ENCODE measurements at places on chromosomes 2 and 18.

DNA sequence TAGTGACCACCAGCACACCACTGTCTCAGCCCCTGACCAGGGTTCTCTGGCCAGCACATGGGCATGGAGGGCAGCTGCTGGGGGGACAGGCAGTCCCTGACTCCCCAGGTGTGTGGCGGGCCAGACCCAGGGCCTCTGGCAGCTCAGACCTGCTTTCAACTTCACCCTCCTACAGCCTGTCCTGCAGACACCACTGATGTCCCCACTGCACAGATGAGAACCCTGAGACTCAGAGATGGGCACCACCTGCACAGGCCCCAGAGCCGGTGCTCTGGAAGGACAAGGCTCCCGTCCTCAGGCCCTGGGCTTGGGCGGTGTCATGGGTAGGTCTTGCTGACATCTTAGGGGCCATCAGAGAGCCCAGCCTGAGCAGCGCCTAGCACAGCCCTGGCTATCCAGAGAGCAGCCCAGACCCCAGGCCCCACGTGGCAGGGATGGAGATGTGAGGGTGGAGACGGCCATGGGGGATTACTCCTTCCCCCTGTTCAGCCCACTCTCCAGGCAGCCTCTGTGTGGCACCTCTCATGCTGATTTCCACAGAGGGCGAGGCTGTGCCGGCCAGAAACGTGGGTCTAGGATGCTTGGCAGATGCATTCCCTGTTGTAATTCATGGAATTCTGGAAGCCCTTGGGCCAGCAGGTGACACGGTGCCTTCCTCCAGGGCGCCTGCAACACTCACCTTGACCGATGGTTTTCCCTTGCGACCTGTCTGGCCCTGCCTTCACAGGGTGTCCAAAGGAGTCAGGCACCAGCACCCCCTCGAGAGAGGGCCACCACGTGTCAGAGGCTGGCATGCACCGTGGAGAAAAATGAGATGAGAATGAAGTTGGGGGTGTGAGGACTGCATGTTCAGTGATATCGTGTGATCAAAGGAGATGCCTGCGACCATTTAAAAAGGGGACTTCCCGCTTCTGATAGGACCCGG, 61.2 kb upstream of the GLI2 start:
- DNase-seq, result no peak

DNA sequence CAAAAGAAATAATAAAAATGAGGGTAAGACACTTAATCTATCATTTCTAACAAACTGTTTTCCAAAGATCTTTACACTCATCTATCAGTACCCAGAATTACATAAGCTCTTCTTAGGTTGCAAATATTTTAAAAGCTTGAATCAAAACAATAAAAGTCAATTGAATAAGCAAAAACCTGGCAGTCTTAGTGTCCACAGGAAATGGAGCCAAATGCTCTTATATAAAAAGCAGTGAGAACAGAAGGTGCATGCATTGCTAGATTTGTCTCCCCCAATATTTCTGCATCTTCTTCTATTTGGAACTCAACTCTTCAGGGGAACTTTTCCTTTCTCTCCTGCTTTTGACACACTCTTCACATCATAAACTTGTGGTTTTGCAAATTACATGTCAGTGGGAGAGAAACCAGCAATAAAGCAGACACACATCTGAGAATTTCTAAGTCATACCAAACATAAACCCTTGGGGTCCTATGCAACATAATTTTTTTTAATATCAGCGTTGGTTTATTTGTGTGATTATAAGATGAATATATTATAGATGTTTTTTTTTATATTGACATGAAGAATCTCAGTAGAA, 343.9 kb upstream of the ACVR2A start:
- DNase-seq, result no peak

- DNase-seq, result no peak
These were observed 49.2 kb downstream of the BCL2L11 start for GRCh38 chr2:111169924-111170323.

GRCh38 chr2:127624320-127624755, 21.6 kb upstream of the GPR17 start:
- DNase-seq, result no peak

- no peak for DNase-seq
These were observed 230.8 kb upstream of the RAB6C start for GRCh38 chr2:129748653-129749052.

GRCh38 chr2:43642363-43642762, 5.3 kb downstream of the PLEKHH2 start:
- DNase-seq, result no peak

GRCh38 chr18:62324181-62324828, 805 bp upstream of the TNFRSF11A start:
- no peak for DNase-seq

DNA sequence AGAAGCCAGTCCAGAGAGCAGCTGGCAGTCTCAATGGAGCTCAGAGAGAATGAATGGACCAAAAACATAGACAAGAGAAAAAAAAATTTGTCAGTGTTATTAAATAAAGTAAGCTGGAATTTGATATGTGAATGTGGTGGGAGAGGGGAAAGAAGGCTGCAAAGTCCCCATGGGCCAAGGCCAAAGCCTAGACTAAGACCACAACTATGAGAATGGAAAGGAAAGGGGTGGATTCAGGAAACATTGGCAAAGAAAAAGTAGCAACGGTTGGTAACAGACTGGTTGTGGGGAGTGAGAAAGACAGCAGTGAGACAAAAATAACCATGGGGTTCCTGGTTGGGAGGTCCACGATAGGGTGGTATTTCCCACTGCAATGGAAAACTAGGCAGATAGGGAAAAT, 47.0 kb downstream of the ZEB2 start:
- no peak for DNase-seq

- no peak for DNase-seq
These were observed 5.0 kb downstream of the GYPC start for GRCh38 chr2:126660971-126661370.

GRCh38 chr2:30179536-30179935, 32.7 kb downstream of the YPEL5 start:
- DNase-seq, result no peak

- DNase-seq, result no peak
These were observed at the start of the genes ABCG5 and ABCG8 for GRCh38 chr2:43838560-43839267. Gene ABCG5 (minus strand): TSS chr2:43838839. CDS start chr2:43838679, 160 bp downstream. Gene ABCG8 (plus strand): TSS chr2:43838971. CDS start chr2:43839054, 83 bp downstream.

- no peak for DNase-seq
These were observed 891.8 kb downstream of the DSC3 start for GRCh38 chr18:30150586-30151250.

DNA sequence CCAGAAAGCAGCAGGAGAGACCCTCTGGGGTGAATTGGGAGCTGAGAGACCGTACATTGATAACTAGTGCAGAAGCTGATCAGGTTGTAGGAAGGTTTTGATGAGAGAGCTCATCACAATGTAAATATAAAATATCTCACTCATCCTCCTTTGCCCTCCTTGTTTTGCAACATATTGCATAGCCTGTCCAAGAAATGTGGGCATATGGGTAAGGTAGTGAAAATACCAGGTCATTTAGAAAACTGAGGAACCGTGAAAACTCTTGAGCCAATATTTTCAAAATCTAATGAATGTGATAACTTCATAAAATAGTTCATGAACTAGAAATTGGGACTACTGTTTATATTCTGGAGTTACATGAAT, 31.4 kb downstream of the C18orf54 start:
- DNase-seq, result no peak

DNA sequence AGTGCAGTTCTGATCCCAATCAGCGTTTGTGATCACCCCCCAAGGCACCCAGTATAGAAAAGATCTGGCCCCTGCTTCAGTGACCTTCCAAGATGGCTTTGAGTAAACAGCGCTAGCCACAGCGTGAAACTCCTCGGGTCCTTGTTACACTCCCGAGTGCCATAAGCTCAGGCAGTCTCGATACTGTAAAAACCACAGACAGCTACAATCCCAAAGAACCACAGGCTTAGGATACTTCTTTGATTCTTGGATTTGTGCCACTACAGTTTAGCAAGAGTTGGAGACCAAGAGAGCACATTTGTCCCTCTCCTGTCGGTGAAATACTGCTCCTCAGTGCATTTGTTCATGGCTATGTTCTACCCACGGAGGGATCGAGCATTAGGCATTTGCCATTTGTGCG, 352.5 kb upstream of the ZNF521 start:
- no peak for DNase-seq

- DNase-seq, result no peak
These were observed 71.5 kb downstream of the EDAR start for GRCh38 chr2:108917526-108917925.

GRCh38 chr2:65350651-65351056, 81.7 kb downstream of the SPRED2 start:
- DNase-seq, result no peak

GRCh38 chr2:55718165-55719008, 24.7 kb upstream of the PNPT1 start:
- DNase-seq, result peak; percentile 75

- DNase-seq, result no peak
These were observed 34.6 kb upstream of the RNF125 start for GRCh38 chr18:31983976-31984375.

DNA sequence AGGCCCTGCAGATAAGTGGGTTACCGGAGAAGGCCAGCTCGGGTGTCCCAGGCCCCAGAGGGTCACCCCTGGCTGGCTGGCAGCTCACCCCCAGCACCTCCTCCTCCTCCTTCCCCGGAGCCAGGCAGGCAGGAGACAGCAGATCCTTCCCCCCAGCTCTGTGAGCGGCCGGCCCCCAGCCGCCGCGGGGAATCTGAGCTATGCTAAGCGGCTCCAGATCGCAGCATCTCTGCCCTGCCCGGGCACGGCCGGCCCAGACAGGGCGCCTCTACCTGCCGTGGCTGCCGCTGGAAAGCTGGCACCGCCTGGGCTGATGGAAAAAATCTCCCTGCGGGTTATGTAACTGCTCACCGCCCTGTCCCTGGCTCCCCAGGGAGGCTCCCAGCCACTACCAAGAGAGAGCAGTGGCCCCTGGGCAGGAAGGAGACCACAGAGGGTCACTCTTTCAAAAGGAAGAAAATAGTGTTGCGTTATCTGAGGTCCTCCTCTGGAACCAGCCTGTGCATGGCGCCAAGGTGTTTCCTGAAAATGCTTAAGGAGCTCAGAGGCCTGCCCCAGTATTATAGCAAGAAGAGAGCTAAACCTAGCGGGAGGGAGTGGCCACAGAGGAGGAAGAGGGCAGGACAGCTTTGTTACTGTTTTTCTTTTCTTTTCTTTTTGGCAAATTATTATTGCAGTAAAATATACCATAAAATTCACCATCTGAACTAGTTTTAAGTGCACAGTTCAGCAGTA, 179.0 kb downstream of the SMAD7 start:
- DNase-seq, result no peak

GRCh38 chr18:75644871-75645270, 217.4 kb upstream of the SMIM21 start:
- no peak for DNase-seq

- peak; percentile 77 for DNase-seq
These were observed 19.8 kb downstream of the SLC4A1AP start for GRCh38 chr2:27683390-27684071.

DNA sequence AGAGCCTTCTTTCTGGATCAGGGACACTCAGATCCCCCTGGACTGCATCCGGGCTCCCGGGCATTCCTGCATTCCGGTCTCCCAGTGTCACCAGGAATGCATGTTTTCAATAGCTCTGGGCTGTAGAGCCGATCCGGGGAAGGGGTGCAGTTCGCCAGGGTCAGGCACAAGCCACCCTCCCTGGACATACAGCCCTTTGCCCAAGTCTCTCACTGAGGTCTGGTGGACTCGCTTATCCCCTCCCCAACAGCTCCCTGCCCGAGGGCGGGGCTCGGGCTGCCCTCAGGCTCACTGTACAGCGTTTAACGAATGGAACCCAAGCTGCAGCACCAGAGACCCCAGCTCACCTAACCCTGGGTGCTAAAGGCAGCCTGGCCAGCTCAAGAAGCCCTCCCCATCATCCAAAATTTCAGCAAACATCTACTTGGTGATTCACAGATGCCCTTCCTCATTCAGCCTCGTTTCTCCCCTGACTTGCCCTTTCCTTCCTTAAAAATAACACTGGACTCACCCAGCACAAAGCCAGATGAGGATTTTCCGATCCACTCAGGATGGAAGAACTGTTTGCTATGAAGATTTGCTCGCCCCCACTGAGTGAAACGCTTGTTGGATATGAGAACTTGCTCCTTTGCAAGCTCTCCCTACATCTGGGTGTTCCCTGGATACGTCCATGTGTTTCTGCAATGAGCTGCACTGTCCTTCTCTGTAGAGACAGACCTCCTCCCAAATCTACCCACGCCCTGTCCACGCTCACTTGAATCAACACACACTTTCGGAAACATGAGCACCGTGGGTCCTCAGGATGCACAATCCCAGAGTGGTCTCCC, 58.1 kb downstream of the PXDN start:
- DNase-seq, result no peak

DNA sequence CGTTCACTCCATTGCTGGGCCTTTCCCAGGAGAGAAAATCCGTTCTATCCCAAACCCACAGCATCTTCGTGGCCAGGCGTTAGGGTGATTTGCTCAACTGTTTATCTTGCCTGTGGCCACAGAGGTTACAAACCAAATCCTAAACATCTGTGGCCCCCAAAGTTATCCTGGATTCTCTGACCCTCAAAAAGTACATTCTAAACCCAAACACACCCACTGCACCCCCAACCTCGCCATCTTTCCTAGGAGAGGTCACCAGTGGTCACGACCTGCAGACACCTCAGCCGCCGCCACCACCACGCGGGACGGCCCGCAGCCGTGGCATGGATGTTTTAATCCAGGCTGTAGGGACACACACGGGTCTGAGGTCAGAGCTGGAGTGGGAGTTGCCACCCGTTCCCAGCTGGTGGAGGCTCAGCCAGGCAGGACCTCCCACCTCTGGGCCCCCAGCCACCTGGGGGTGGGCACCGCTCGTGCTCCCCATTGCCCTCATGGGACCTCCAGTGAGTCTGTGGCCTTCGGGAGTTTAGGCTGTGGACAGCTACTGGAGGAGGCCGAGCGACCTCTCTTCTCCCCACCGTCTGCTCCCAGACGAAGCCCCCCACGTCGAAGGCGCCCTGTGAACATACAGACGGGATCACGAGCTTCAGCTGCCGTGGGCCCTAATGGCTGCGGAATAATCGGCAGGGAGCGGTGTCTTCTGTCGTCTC, 72.0 kb downstream of the KCNG2 start:
- no peak for DNase-seq

GRCh38 chr2:84175340-84175739, 283.7 kb downstream of the SUCLG1 start:
- DNase-seq, result no peak

GRCh38 chr2:189088591-189089205, 90.9 kb downstream of the COL5A2 start:
- no peak for DNase-seq

DNA sequence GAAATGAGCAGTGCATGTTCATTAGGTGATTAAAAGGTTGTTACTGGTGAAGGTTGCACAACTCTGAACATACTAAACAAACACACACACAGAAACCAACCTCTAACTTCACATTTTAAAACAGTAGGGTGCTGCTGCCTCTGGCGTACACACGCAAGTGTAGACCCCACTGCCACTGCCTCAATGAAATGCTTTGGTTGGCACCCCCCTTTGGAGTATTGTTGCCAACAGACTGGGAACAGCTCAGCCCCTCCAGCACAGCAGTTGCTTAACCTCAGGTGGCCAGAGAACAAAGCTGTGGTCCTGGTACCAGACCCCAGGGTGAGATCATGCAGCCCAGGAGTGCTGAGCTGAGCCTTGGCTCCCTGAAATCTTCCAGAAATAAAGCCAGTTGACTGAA, 138.6 kb downstream of the TMEM18 start:
- no peak for DNase-seq

- DNase-seq, result no peak
These were observed 28.3 kb upstream of the DNAJC27 start for GRCh38 chr2:25000036-25000435.
